Jurkat, Clone E6-1 (cell line): ENCODE measurements at places on chromosomes 2 and 18.

GRCh38 chr18:47992976-47993375, 62.5 kb upstream of the SMAD2 start:
- no peak for DNase-seq

GRCh38 chr18:23837591-23837990, 148.3 kb downstream of the LAMA3 start:
- DNase-seq: no peak

- no peak for DNase-seq
These were observed 26.5 kb downstream of the KIAA2012 start for GRCh38 chr2:202099515-202099914.

DNA sequence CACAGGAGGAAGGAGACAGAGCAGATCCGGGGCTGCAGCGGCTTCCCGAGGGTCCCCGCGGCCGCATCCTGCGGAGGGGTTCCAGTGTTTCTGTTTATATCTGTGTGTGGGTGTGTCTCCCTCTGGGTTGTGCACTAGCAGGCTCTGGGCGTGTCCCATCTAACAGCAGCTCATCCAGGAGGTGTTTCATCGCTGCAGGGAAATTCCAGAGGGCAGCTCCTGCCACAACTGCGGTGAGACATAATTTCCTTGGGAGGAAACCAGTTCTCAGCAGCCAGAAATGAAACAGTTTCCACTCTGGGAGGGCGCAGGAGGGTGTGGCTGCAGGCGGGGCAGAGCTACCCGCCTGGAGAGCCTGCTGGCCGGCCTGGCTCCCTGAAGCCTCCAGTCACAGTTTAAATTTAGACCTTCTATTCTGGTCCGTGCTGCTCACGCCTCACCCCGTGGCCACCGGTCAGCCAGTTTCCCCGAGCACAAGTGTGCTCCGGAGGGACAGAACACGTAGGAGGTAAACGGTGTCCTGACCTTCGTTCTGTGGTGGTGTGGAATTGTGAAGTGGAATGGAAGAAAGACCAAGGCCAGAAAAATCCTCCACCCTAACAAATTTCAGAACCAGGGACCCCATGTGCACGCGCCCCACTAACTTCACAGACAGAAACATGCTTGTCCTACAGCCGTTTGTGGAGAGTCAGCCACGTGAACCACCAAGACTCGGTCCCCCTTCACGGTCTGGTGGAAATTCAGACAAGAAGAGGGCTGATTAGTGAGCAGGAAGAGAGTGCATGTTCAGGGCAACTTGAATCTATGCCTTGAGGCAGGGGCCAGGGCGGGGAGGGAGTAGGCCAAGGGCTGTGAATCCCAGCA, 50.2 kb downstream of the TEX44 start:
- peak; percentile 36 for DNase-seq

GRCh38 chr18:12309683-12310198, 1.7 kb downstream of the TUBB6 start:
- DNase-seq: no peak

DNA sequence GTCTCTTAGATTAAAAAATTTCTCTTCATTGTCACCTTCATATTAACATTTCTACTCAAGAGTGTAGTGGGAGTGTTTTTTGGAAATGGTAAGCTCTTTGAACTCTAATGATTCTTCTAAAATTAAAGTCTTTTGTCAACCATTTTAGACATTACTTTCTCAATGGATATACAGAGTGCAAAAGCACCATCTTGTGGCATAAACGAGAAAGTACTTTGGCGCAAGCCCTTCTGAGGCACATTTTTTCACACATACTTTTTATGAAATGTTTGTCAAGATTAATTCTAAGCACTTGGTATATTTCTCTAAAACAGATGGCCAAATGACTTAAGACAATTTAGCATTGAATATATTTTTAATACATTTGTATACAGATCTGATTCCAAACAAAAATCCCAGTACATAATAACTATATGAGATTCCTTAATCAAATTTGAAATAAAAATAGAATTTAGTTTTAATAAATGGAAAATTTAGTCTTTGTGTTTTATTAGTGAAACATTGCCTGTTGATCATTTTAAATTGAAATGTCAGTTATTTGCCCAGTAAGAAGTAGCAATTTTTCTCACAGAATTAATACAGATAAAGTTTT, 63.3 kb upstream of the GALNT5 start:
- peak; percentile 62 for DNase-seq

GRCh38 chr2:44398243-44398897, 36.6 kb downstream of the CAMKMT start:
- no peak for DNase-seq

DNA sequence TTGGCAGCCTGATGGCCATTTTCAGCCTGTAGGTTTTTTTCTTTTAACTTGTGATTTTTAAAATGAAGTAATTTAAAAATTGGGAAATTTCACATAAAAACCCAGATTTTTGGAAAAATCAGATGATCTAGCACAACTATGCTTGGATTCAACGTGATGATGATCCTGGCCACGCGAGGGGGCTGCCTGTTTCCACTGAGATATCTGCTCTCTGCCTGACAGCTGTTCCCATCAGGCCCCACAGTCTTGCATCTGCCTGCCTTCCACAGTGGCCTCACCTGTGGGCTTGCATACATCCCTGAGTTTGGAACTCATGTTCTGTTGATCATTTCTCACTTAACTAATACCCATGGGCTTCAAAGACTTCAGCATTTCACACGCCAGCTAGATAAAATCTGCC, 92.1 kb upstream of the FZD5 start:
- DNase-seq: no peak

DNA sequence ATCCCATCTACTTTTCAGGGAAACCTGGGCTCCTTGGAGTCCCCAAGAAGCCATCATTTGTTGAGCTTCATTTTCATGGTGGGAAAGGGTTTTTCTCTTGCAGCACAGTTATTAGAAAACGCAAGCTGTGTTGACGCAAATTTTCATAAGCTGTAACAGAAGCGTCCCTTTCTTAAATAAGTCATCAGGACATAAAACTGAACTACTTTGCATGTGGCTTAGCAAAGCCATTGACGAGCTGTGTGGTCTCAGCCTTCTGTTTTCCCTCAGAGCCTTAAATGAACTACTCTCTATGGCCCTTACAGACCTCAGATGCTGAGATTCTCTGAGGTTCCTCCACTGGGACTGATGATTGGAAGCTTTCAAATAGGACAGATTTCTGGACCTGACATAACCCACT, 85.1 kb downstream of the ARL4C start:
- DNase-seq: no peak

GRCh38 chr2:232526372-232526941, 497 bp downstream of the CHRND start:
- no peak for DNase-seq

- DNase-seq: no peak
These were observed 458.7 kb upstream of the ID2 start for GRCh38 chr2:8222979-8223694.

- no peak for DNase-seq
These were observed 565.3 kb upstream of the ZNF804A start for GRCh38 chr2:184032983-184033382.

DNA sequence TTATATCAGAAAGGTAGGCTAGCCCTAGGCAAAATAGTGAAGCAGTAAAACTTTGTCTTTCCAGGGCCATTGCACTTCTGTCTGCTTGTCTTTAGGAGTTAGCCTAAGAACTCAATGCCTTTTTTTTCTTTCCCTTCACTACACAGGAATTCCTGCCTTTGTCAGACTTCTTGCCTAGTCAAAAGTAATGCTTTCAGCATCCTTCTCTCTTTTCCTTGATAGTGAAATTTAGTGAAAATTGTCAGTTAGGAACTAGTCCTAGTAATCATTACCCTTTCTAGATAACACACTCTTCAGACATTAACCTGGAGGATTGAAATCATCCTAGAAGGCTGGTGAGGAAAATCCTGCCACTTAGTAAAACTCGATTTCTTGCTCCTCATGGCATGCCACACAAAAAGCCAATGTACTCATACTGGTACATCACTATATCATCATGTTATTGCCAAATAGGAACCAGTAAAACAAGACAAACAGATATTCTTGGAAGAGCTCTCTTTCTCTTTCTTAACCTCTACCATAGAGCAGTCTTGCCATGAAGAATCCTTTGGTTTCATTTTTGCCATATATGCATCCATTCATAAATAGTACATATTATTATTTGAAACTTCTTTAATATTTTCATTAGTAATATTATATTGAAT, 320.5 kb downstream of the CTNNA2 start:
- DNase-seq: no peak

DNA sequence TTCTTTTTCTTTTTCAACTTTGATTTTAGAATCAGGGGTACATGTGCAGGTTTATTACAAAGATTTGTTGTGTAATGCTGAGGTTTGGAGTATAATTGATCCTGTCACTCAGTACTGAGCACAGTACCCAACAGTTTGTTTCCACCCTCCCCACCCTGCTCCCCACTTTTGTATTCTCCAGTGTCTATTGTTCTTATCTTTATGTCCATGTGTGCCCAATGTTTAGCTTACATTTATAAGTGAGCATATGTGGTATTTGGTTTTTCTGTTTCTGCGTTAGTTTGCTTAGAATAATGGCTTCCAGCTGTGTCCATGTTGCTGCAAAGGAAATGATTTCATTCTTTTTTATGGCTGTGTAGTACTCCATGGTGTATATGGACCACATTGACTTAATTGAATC, 43.1 kb downstream of the RDH14 start:
- DNase-seq: no peak

DNA sequence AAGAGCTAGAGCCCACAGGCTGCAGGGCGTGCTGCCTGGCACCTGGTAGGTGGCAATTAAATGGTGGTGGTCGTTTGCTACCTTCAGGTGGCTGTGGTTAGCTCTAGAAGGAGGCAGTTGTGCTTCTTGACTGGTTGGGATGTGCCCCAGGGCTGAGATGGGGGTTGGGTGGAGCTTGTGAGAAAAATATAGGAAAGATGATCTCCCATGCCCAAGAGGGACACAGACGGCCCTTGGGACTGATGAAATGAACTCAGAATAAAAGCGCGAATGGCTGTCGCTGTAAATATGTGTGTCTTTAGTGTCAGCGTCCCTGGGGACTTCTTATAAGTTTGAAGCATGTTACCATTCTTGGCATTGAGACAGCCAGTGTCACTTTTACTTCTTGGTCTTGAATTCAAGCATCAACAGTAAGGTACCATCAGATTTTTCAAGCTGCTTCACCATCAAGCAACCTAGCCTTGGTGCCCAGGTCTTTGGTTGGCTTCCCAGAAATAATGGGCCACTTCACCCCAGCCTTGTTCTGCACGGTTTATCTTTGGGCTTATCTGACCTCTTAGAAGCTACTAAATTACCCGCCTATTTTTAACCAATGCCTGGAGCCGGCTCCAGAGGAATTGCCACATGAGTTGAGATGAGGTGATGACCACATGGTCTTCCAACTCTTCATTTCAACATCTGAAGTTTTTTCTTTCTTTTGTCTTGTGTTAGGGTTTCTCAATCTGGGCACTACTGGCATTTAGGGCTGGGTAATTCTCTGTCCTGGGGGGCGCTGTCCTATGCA, 11.9 kb downstream of the LRRFIP1 start:
- no peak for DNase-seq

DNA sequence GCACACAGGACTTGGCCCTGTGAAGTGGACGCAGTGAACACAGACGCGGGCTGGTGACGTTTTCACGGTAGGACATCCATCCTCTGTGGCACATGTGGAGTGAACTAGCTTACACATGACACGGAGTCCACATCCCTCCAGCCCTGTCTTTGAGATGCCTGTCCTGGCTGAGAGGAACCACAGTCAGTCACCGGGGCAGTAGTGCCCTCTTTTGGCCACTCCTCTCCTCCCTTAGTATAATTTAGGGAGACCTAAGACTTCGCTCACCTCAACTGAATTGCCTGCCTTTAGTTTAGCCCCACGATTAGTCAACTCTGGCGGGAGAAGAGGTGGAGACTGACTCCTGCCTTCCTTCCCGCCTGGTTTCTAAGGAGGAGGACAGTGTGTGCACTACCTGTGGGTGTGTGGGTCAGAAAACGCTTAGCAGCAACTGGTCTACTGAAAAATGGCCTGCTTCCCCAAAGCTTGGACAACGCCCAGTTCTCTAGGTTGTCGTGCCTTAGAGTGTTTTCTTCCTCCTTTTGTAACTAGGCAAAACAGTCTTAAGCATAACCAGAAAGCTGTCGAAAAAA, 70.6 kb downstream of the MBP start:
- DNase-seq: no peak
